ENCODE measurements at places on chromosomes 1 and 21.
A peak's percentile ranks its signal among the peaks of the same experiment; 100 is the strongest.

DNA sequence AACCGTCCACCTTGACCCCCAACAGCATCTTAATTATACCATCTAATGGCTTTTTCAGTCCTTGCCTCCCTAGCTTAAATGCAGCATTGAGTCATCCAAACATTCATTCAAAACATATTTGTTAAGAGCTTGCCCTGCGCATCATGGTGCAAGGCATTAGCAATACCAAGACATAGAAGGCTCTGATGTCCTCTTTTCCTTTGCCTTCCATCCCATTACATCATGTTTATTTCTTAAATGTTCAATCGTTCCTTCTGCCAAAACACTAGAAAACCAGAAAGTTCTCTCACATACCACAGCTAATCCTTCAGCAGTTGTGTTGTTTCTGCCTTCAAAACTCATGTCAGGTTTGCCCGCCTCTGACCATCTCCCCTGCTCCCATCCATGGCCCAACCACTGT is 29.8 kb upstream of the VTCN1 start:
- no peak for DNase-seq

DNA sequence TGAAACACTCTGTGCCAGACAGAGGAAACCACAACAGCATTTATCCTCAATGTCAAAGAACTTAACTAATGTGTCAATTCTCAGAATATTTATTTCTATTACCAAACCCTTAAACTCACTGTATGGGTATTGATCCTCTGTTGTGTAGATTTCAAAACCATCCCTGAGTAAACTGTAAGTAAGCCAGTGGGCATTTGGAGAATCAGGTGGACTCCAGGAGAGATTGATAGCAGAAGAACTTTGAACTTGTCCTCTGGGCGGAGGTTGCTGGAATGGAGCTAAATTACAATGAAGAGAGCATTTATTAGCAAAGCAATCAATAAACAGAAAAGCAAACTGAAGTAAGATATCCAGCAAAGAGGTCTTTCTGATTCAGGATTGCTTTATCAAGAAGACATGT is 216.1 kb downstream of the USH2A start:
- DNase-seq, result no peak

GRCh38 chr1:202165267-202165941 is 5.0 kb upstream of the PTPN7 start:
- no peak for DNase-seq

DNA sequence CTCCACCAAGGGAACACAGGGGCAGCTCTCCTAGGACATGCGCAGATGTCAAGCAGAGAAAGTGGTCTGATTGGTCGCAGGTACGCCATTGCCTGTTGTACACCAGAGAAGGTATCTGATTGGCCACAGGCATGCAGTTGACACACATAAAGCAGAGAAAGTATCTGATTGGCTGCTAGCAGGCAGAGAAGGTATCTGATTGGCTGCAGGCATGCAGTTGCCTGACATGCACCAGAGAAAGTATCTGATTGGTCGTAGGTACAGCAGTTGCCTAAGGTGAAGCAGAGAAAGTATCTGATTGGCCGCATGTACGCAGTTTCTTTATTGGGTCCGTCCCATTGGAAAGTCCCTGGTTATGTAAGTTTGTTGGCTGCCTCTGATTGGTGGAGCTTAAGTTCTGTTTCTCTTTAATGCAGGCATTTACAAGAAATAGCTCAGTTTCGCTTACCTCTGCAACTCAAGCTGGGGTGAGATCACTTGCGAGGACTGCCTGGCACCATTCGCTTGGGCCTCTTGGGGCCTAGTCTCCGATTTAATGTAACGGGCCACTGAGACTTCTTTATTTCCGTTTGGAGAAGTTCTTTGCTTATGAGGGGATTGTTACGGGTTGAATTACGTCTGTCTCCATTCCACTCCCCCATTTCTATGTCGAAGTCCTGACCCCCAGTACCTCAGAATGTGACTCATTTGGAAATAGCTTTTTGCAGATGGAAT is 74.2 kb downstream of the SIK1 start:
- peak; percentile 43 for DNase-seq

DNA sequence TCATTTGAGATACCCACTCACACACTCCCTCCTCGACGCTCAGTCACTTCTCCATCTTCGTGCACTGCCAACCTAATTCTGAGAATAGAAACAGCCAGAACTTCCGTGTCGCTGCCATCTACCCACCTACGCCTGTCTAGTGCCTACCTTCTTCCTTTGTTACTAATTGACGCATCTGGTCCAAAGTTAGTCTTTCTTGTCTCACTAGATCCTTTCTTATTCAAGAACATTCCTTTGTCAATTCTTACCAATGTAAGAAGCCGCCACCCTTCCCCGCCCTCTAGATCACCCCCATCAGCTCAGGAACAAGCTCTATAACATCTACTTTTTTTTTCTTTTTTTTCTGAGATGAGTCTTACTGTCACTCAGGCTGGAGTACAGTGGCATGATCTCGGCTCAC is 3.7 kb downstream of the PADI6 start:
- no peak for DNase-seq

DNA sequence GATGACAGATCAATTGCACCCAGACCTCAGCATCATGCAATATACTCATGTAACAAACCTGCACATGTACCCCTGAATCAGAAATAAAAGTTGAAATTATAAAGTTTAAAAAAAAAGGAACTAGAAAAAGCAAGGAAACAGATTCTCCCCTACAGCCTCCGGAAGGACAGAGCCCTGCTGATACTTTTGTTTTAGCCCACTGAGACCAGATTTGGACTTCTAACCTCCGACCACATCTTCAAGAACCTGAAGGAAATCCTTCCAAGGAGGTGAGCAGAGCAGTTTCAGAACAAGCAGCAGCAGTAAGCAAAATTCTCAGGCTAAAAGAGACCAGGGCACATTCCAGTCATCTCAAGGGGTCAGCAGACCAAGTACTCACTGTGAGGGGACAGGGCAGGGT is 54.5 kb downstream of the TM2D1 start:
- no peak for DNase-seq

Data from fibroblast of skin of right quadriceps (primary cell).